ENCODE measurements at places on chromosomes 7 and 10.

DNA sequence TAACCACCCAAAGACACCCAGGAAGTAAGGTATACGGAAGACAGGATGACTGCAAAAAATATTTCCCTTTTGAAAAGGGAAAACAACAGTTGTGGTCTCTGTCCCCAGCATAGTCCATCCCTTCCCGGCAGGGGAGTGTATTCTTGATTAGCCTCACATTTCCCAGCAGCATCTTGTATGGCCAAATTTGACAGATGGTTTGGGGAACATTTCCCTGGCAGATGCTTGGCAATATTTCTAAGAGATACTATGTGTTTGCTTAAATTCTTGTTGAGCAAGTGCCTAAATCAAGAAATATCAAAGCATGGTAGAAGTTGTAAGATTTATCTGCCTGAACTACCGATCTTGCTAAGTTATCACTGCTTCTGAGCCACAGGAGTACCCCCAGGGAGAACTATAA lies 56.9 kb upstream of the TPK1 start:
- DNase-seq = no peak

- DNase-seq = no peak
Measured at GRCh38 chr10:10222304-10222841, 795.3 kb upstream of the CELF2 start.

DNA sequence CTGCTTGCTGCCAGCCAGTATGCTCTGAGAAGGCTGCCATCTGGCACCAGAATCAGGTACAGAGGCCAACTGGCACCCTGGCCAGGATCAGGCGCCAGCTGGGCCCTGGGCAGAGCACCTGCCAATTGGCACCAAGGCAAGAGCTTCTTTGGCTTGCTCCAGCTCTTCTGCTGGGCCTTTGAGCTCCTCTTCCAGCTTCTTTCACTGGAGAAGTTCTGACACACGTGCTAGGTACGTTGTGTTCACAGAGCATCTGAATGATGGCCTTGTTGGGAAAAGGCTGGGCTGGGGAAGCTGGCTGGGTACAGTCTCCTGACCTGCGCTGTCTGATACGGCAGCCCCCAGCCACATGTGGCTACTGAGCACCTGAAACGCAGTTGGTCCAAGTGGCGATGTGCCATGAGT lies 31.7 kb upstream of the OPALIN start:
- DNase-seq = no peak

GRCh38 chr10:63206997-63207811 lies 74.1 kb downstream of the NRBF2 start:
- DNase-seq = no peak

DNA sequence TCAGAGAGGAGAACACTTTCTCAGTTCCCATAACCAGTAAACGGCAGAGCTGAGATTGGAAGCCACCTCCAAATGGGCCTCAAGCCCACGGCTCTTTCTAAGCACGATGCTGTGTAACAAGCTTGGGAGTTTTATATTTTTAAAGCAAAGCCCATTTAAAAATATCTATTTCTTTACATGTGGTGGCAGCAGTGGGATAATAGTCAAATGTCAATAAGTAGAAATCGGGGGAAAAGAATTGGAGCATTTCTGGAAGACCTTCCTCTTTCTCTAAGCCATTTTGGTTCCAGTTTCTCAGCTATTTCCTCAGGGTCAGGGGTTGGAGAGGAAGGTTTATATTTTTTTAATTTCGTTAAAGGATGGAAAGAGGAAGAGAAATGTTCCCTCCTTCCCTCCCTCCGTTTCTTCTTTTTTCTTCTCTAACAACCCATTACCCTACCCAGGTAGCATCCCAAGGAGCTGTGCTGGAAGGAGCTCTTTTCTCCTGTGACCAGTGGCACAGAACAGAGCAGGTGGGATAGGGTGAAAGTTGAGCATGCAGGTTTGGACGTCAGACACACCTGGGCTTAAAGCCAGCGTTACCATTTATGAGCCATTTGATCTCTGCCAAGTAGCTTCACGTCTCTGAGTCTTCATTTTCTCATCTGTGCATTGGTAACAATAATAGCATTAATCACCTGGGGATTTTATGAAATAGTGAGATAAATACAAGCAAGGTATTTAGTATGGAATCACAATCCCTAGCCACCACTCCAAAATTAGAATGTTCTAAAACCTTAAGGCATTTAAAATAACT lies 515.7 kb downstream of the RPS24 start:
- DNase-seq = no peak

GRCh38 chr10:62374862-62375710 lies 917 bp downstream of the ZNF365 start:
- DNase-seq = no peak

GRCh38 chr10:88270061-88270808 lies 312.9 kb downstream of the RNLS start:
- DNase-seq = no peak

DNA sequence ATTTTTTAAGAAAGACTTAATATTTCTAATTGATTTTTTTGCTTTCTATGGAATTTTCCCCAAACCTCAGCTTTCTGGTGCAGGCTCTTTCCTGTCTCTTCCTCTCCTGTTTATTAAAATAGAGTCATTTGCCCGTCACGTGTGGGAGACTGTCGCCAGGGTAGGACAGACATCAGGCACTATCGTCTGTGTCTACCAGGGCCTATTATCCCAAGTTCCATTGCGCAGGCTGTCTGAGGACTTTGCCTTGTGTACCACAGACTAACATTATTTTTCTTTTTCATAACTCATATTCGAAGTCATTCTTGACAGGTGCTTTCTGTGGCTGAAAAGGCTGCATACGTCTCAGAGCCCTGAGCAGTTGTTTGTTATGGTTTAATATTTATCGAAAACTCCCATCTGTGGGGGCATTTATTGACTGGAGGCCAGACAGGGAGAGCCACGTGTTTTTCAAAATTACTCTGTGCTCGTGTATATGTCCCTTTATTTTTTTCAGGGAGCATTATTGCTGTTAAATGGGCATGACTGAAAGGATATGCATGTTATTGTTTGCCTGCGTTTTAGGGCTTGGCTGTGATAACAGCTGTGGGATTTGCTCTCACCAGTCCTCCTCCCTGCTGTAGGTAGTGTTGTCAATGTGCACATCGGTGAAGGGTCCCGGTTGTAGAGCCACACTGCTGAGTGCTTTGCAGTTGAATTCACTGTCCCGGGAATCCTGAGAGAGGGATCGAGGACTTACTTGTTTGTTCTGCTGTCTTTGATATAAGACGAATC lies 89.8 kb downstream of the CAMK1D start:
- DNase-seq = no peak

DNA sequence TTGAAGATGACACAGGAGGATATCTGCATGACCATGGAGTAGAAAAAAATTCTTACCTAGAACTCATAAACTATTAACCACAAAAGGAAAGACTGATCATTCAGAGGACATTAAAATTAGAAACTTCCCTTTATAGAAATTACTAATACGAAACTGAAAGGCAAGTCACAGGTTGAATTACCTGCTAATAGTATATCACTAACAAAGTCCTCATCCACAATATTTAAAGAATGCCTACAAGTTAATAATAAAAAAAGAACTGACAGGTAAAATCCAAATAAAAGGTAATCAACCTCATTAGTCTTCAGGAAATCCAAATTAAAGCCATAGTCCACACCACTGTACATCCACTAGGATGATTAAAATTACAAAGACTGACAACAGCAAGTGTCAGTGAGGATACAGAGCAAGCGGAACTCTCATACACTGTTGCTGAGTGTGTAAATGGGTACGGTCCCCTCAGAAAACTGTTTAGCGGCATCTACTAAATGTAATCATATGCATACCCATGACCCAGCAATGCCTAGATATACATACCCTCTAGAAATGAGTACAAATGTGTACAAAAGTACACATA lies 71.2 kb downstream of the ARHGAP21 start:
- DNase-seq = no peak

DNA sequence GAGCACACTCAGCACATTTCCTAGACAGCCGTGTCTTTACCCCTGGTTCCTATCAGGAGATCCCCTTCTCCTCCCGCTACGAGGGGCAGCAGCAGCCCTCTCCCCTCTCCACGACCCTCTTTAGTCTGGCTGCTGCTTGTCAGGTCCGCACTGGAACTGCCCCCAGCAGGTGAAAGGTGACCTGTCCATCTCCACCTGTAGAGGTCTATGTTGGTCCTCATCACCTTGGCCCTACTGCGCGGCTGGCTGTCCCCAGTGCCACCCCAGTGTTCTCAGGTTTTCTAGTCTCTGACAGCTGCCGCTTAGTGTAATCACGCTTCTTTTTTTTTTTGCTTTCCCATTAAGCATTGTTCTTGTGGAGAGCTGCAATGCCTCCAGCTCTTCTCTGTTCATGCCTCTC lies 545.7 kb downstream of the SDK1 start:
- no peak for DNase-seq

DNA sequence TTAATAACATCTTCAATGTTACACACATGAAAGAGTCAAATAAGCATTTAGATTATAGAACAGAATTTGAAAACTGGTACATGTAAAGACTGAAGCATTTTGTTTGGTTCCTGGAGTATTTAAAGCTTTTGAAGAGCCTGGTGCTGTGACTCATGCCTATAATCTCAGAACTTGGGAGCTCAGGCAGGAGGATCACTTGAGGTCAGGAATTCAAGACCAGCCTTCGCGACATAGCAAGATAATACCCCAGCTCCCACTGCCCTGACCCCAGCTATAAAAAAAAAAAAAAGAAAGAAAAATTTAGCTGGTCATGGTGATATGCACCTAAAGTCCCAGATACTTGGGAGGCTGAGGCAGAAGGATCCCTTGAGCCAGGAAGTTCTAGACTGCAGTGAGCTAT lies 87.8 kb downstream of the HDAC9 start:
- no peak for DNase-seq

- no peak for DNase-seq
Measured at GRCh38 chr10:62978482-62978881, 154.6 kb upstream of the NRBF2 start.

DNA sequence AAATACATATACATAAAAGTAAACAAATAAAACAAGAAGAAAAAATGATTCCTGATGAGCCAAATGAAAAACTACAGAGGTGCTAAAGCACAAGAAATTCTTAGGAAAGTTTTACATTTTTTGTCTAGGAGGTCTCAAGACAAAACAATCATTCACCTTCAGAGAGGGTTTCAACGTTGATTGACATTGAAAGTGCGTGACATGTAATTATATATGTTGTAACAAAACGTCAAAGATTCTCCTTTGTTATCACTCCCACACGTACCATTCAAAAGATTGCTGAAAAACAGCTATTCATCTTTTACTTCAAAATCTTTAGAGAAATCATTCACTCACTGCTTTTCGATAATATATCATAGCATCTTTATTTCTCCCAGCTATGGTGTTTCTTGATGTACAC lies 375.9 kb downstream of the NEBL start:
- DNase-seq = no peak

- DNase-seq = no peak
Measured at GRCh38 chr7:31478721-31479120, 35.2 kb upstream of the ITPRID1 start.

GRCh38 chr7:88306590-88307048 lies at the start of gene STEAP4:
STEAP4 (minus strand) TSS chr7:88306894; CDS start chr7:88284269, 22,625 bp downstream.
- no peak for DNase-seq

DNA sequence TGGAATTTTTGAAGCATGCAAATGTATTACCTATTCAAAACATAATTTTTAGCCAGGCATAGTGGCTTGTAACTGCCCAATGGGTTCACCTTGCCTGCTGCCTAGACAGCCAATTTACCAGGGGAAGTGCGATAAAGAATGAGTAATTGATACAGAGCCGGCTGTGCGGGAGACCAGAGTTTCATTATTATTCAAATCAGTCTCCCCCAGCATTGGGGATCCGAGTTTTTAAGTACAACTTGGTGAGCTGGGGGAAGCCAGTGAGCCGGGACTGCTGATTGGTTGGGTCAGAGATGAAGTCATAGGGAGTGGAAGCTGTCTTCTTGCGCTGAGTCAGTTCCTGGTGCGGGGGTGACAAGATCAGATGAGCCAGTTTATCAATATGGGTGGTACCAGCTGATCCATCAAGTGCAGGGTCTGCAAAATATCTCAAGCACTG lies 29.1 kb upstream of the NRBF2 start:
- peak; percentile 20 for DNase-seq

DNA sequence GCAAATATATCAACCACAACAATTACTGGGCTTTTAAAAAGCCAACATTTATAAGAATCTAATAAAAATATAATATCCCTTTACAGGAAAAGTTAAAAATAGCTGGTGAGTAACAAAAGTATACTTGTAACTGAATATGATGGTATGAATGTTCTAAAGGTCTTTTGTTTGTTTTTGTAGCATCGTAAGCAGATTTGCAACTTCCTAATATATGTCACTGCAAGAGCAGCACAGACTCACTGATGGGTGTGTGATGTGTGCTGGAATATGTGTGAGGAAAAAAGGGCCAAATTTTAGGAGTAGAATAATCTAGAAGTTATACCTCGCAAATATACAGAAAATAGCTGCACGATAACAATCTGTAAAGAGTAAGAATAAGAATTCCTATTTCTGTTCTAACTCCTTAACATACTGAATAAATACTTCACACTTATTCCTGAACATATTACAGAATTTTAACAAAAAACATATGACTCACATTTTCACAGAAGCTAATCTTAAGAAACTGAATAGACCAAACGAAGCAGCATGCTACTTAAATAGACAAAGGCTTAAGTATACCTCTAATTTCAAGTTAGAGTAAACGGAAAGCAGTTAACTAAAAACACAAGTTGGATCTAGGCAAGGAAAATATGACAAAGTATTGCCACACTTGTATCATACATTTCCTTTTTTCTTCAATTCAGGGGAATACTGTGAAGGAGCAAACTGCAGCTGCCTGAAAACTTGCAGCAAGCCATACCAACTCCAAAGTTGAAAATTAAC lies 9.6 kb downstream of the ETV1 start:
- no peak for DNase-seq

DNA sequence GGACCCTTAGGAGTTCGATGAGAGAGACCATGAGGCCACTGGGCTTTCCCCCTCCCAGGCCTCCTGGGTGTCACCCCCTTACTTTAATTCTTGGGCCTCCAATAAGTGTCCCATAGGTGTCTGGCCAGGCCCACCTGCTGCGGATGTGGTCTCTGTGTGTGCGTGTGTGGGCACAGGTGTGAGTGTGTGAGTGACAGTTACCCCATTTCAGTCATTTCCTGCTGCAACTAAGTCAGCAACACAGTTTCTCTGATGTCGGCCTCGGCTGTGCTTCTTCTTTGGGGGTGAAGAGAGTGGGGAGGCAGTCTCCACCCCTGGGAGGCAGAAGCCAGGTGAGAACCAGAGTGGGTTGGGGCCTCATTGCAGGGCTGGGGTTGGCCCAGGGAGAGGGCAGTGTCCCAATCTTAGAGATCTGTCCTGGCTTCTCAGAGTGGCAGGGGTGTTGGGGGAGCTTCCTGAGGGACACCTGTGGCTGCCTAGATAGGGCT lies 1.5 kb downstream of the PVRIG start:
- DNase-seq = peak; percentile 74

DNA sequence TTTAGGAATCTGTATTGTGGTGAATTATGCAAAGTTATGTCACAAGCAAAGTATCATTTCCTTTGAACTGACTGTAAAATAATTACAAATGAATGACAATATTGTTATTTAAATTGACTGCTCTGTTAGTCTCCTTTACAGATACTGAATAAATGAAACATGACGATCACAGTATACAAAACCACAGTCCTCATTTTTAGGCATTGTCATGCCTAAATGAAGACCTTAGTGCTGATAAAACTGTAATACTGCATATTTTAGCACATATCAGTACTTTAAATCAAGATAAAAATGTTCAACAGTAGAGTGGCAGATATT lies 39.7 kb upstream of the FEZF1 start:
- no peak for DNase-seq

Data from stimulated activated CD4-positive, alpha-beta T cell treated with anti-CD3 and anti-CD28 coated beads, Interleukin-4, amount 100 ng/mL, for 1 hour (primary cell).